Epithelial cell of proximal tubule (primary cell): ENCODE measurements at places on chromosomes 6 and 20. TPM values are rescaled to one million over a fixed set of nuclear protein-coding genes. Genes with fewer than 3 reads are reported as not detected.

DNA sequence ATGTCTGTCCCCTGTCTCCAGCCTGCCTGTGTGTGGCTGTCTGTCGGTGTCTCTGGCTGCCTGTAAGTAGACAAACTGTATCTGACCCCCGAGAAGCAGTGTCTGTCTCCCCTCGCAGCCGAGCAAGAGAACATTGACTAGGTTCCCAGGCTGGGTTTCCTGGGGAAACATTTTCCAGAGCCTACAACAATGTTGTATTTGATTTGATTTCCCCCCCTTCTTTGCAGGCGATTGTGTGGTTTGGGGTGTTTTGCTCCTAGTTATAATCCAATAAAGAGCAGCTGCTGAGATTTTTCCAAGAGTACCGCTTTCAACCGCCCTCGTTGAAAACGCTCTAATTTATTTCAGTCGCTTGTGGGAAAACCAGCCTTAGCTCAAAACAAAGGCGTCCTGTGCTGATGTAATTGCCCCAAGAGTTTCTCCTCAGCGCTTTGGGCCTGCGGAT is 92.6 kb downstream of the CDC5L start:
- DNase-seq = no peak

GRCh38 chr6:108211671-108212070 is 45.8 kb downstream of the NR2E1 start:
- DNase-seq = no peak

DNA sequence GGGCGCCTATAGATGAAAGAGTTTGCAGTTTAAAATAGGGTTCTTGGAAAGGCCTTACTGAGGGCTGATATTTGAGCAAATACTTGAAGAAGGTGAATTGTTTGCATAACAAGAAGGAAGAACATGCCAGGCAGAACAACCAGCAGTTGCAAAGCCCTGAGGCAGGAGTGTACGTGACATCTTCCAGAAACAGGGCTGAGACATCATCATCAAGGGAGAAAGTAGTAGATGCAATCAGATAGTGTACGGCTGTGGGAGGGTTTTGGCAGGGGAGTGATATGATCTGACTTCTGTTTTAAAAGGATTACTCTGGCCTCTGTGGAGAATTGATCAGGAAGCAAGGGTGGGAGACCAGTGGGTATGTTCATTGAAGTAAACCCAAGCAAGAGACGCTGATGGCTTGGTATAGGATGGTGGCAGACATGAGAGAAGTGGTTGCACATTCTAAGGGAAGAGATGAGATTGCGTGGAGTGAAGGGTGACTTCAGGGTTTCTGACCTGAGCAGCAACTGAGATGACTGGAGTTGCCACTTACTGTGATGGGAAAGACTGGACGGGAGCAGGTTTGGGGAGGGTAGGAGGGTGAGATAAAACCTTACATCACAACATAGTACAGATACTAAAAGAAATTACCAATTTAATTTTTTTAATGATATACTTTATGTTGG is 28.8 kb downstream of the RIOK1 start:
- no peak for DNase-seq

- DNase-seq = no peak
Measured at GRCh38 chr6:158713469-158713868, 63.6 kb downstream of the SYTL3 start.

- no peak for DNase-seq
Measured at GRCh38 chr6:125835221-125835744, 44.5 kb downstream of the NCOA7 start.

GRCh38 chr6:17480476-17480875 is 87.1 kb downstream of the CAP2 start:
- DNase-seq = no peak

GRCh38 chr6:26383624-26384417 is 913 bp downstream of the BTN2A2 start:
- DNase-seq = no peak

- no peak for DNase-seq
Measured at GRCh38 chr6:127786109-127786508, 114.7 kb downstream of the THEMIS start.

GRCh38 chr6:35942355-35942754 is 21.5 kb upstream of the SRPK1 start:
- no peak for DNase-seq

DNA sequence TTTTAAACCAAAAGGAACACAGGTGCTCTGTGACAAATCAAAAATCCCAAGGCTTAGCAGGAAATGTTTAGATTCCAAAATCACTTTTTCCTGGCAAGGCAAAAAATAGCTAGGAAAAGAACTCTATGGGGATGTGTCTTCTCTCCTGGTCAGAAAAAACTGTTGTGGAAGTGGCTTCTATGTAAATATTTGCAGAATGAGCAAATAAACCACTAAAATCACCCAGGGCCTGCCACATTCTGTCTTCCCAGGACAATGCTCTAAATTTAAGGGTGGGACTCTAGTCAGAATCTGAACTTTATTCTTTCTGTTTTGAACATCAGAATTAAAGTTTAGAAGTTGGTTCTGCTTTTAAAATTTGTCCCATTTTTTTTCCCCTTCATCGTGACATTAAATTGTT is 29.3 kb downstream of the GCM1 start:
- no peak for DNase-seq

- DNase-seq = no peak
Measured at GRCh38 chr6:134921721-134922261, 28.1 kb downstream of the ALDH8A1 start.

DNA sequence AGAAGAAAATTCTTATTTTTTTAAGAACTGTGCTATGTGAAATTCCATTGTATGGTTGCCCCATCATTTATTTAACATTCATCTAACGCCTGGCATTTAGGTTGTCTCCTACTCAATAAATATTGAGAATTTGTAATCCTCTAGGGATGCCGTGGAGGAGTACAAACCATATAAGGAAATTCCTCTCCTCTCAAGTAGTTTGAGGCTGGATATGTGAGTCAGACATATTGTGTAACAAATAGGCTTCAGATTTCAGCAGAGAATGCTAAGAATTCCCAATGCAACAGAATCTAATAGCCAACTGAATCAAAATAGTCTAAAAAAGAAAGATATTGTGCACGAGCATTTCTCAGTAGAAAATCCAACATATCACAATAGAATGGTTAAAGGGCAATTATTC is 174.7 kb downstream of the OTOR start:
- peak; percentile 80 for DNase-seq

- peak; percentile 81 for DNase-seq
Measured at GRCh38 chr6:121522265-121522664, 86.8 kb downstream of the GJA1 start.

The RHAG gene
- total RNA-seq = not detected in 2 replicates

The BHLHE23 gene
- total RNA-seq = not detected in 2 replicates

The RAET1L gene
- total RNA-seq = 1.5 and 3.1 TPM in 2 replicates

The PKIB gene
- total RNA-seq = 23.2 and 48.5 TPM in 2 replicates

The SIRPB1 gene
- total RNA-seq = 0.46 and 8.0 TPM in 2 replicates

The CST2 gene
- not detected in 2 replicates for total RNA-seq

The OTOR gene
- total RNA-seq = not detected in 2 replicates
